AG09309 (cell line): ENCODE measurements at places on chromosomes 11 and 22.

DNA sequence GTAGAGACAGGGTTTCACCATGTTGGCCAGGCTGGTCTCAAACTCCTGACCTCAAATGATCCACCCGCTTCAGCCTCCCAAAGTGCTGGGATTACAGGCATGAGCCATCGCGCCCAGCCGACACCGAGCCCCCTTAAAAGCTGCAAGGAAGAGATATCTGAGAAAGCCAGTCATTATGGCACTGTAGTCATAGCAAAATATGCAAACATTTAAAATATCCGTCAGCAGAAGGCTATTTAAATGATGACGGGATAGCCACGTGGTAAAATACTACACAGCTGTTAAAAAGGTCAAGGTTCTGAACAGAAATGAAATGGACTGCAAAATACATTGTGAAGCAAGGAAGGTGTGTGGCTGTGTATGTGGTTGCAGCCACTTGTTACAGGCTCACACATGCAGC lies 6.4 kb upstream of the CCDC88B start:
- DNase-seq = no peak

GRCh38 chr11:45568049-45568448 lies 97.4 kb downstream of the CHST1 start:
- no peak for DNase-seq

DNA sequence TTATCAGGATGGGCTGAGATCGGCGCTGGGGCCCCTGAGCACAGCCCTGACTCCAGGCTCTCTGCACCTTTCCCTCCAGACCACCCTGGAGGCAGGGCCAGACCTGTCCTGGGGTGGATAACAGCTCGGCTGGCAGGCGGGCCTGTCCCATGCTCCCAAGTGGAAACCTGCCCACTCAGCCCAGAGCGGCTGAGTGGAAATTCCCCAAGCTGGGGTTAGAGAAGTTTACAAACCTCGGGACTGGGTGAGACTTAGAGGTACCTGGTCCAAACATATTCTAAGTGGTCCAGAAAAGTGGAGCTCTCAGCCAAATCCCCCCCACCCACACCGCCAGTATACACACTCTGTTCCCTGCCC lies 4.8 kb upstream of the FXYD2 start:
- DNase-seq = no peak

- no peak for DNase-seq
These were observed 132.1 kb upstream of the PAX6 start for GRCh38 chr11:31943056-31943780.

- no peak for DNase-seq
These were observed 58.8 kb downstream of the GRK3 start for GRCh38 chr22:25623310-25623734.
